ENCODE measurements at places on chromosomes 16 and 17. TPM values are rescaled to one million over a fixed set of nuclear protein-coding genes. Genes with fewer than 3 reads are reported as not detected.

- DNase-seq, result no peak
Observed at GRCh38 chr16:61952841-61953240, 83.4 kb downstream of the CDH8 start.

The CD300C gene
- total RNA-seq, result 8.2 TPM

DNA sequence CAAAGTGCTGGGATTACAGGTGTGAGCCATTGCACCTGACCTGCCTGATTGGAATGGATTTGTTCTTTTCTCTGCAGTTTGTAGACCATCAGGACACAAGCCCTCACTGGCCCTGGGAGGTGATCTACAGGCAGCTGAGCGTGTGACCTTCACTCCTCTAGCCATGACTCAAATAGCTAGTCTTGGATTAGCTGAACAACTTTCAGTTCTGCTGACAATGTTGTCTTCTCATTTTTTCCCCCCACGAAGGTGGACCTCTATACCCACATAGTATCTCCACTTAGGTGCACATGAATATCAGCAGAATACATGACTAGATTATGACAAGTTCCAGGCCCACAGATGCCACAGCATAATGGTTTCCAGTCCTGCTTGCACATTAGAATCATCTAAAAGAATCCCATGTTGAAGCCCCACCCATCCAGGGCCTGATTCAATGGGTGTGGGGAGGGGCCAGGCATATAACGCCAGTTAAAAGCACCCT is 36.8 kb downstream of the HS3ST3B1 start:
- no peak for DNase-seq

The DHRS7C gene
- total RNA-seq, result not detected

GRCh38 chr16:16861546-16861945 is 482.6 kb downstream of the NPIPA7 start:
- DNase-seq, result no peak

DNA sequence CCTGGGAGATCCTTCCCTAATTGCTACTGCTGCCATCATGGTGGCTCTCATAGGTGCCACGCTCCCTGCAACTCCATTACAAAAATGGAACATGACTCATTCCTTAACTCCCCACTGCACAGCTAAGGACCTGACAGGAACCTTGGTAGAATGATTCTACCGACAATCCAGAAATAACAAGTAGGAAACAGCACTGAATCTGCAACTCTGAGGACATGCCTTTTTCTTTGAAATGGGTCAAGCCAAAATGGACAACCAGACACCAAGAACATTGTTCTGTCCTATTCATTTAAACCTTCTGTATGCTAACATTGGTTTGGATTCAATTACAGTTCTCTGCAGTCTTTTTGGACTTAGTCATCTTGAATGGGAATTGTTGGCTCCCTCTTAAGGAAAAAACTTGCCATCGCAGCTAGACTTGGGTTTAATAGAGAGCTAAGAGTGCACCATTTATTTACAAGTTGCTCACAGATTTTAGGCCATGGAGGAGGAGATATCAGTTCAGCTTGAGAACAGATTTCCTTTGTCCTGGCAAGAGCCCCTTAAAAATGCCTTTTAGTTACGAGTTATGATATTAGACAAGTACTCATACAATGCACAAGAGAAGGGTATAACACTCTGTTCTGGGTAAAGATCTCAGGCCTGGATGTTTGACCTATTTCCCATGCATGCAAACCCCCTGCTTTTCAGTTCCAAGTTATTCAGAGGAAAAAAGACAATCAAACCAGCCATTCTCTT is 20.9 kb upstream of the NSRP1 start:
- no peak for DNase-seq

GRCh38 chr17:67487506-67487905 is 110.4 kb downstream of the PITPNC1 start:
- no peak for DNase-seq

The SDK2 gene
- total RNA-seq, result 2.3 TPM

DNA sequence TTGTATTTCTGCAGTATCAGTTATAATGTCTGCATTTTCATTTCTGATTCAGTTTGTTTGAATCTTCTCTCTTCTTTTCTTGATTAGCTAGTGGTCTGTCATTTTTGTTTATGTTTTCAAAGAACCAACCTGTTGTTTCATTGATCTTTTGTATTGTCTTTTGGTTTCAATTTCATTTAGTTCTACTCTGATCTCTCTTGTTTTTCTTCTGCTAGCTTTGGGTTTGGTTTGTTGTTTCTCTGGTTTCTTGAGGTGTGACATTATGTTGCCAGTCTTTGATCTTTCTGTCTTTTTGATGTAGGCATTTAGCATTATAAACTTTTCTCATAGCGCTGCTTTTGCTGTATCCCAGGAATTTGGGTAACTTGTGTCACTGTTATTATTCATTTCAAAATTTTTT is 107.2 kb downstream of the PHKB start:
- no peak for DNase-seq

The ITGA2B gene
- total RNA-seq, result 4.6 TPM

GRCh38 chr17:19647697-19648474 is 665 bp upstream of the ALDH3A2 start:
- DNase-seq, result peak; percentile 86

All from upper lobe of right lung (tissue), 1 donor.